ENCODE measurements at places on chromosomes 1 and 21.

DNA sequence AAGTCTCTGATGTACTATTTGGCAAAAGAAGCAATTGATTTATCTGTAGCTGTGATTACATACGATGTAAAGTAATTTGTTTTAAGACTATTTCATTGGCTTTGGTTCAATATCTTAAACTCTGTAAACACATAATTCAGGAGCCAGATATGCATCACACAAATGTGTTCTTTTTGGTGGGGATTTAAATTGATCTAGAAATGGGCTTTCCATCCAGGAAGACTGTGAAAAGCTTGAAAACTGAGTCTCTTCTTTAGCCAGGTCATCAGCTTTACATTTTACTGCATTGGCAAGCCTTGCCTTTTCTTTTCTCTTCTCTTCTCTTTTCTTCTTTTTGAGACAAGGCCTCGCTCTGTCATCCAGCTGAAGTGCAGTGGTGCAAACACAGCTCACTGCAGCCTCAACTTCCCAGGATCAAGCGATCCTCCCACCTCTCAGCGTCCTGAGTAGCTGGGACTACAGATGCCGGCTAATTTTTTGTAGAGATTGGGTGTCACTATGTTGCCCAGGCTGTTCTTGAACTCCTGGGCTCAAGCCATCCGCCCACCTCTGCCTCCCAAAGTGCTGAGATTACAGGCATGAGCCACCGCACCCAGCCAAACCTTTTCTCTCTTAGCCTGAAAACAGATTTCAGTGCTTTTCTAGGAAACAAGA is 1.4 kb downstream of the RCAN3 start:
- DNase-seq: no peak

DNA sequence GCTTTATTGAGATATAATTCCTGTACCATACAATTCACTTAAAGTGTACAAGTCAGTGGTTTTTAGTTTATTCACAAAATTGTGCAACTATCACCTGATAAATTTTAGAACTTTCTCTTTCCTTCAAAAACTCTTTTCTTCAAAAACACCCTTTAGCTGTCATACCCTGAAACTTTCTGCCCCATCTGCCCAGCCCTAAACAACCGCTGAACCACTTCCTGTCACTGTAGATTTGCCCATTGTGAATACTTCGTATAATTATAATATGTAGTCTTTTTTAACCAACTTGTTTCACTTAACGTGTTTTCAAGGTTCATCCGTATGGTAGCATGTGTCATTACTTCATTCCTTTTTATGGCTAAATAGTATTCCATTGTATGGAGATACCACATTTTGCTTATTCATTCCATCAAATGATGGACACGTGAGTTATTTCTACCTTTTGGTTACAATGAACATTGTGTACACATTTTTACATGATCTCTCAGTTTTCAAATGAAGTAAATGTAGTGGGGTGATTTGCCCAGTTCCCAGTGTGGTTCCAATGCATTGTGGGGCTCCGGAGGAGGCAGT is 37.9 kb downstream of the WNT4 start:
- peak; percentile 11 for DNase-seq

- no peak for DNase-seq
Measured at GRCh38 chr1:50913954-50914353, 46.1 kb downstream of the FAF1 start.

GRCh38 chr1:78760858-78761257 is 111.2 kb downstream of the IFI44 start:
- no peak for DNase-seq

GRCh38 chr1:234199476-234200127 is 173.7 kb upstream of the COA6 start:
- DNase-seq: no peak

DNA sequence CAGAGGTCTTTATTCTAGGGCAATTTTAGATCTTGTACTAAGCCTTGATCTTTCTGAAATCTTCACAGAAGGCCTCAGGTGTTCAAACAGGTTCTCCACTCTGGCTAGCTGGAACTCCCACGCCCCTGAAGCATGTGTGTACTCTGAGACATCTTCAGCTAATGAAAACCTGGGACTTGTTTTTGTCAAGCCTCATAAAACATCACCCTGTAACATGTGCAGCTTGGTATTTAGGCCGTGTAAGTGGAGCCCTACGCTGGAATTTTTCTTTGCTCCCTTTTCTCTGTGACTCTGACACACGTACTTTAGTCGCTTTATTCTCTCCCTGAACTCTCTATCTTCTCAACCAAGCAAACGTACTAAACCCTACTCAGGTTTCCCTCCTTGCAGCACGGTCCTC is 701.9 kb upstream of the ZP4 start:
- DNase-seq: no peak

DNA sequence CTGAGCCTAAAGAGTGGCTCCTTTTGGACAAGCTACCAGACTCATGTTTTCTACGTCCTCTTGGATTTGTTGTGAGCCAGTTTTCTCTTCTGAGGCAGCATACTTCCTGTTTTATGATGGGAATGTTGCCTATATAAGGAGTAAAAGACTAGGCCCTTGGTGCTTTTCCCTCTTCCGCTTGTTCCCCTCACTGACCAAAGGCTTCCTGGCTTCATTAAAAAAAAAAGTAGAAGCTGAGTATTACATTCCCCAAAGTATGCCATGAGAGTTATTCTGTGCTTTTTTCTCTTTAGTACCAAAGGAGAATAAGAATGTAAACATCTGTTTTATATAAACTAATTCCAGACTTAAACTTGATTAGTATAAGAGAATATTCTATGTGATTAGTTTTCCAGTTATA is 6.5 kb upstream of the HMCN1 start:
- no peak for DNase-seq

- DNase-seq: no peak
Measured at GRCh38 chr1:197481101-197481500, 213.0 kb downstream of the CRB1 start.

DNA sequence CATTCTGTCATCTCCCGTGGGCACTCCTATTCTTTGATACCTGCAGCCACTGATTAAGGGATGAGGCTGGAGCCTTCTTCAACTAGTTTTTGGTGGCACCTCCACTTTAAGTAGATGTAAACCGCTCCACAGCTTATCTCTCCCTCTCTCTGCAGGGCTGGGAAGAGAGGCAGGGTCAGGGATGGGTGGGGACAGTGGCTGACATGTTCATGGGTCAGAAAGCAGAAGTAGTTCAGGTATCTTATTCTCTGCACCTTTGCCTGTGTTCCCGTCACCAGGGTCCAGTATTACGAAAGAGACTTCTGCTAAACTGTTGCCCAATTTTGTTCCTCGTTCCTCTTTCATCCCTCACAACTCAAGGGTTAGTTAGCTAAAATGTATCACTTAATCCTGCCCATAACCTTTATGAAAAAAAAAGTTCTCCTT is 51.7 kb upstream of the EDEM3 start:
- DNase-seq: no peak

DNA sequence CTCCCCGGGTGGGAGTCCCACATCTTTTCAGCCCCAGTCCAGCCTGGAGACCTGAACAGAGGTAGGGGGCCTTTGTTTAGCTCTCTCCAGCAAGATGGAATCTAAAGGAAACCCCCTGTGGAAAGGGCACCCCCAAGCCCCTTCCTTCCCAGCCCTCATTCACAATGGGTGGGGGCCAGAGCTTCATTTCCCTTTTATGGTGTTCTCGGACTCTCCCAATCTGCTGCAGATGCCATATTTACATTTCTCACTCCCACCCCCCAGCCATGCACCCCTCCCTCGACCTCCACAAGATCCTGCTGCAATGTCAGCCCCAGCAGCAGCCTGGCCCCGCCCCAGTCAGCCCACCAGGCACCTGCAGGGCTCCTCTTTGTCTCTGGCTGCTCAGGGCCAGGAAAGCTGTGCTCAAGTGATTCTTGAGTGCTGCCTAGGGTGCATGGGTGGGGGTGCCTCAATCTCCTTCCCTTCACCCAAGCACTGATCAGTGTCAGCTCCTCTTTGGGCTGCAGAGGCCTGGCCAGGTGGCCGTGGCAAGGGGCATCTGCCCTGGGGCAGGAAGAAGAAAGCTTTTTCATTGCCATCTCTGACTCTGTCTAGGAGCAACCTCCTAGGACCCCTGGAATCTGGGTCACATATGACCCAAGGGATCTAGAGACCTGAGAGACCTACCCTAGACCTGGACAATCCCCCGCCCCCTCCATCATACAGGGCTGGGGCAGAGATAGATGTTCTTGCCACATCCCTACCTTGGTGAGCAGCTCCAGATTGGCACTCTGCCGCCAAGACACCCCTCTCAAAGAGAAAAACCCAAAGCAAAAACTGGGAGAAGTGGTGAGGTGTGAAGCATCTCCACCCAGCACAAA is 1.7 kb downstream of the KIF21B start:
- no peak for DNase-seq

- DNase-seq: no peak
Measured at GRCh38 chr1:1085911-1086841, 12.1 kb upstream of the RNF223 start.

- DNase-seq: no peak
Measured at GRCh38 chr1:186078245-186078644, 296.8 kb downstream of the TPR start.

GRCh38 chr1:168825820-168826219 is 96.8 kb upstream of the DPT start:
- no peak for DNase-seq

DNA sequence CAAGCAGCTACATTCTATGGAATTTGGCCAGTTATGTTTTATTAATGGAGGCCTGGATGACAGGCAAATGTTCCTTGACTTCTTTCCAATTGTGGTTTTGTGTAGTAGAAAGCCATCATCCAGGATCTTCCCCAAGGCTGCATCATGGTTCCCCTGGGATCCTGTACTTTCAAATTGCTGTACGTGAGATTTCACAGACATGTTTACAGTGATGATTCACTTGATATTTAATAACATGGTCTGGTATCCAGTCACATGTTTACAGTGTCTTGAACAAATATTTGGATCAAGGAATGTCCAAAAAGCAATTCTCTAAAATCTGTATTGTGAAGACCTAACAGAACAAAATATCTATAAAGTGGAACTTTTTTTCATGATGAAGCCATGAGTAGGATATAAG is 68.3 kb upstream of the ST6GALNAC3 start:
- no peak for DNase-seq

- DNase-seq: no peak
Measured at GRCh38 chr21:31850886-31851285, 21.9 kb upstream of the HUNK start.

- no peak for DNase-seq
Measured at GRCh38 chr1:11568687-11569086, 85.5 kb downstream of the FBXO2 start.

DNA sequence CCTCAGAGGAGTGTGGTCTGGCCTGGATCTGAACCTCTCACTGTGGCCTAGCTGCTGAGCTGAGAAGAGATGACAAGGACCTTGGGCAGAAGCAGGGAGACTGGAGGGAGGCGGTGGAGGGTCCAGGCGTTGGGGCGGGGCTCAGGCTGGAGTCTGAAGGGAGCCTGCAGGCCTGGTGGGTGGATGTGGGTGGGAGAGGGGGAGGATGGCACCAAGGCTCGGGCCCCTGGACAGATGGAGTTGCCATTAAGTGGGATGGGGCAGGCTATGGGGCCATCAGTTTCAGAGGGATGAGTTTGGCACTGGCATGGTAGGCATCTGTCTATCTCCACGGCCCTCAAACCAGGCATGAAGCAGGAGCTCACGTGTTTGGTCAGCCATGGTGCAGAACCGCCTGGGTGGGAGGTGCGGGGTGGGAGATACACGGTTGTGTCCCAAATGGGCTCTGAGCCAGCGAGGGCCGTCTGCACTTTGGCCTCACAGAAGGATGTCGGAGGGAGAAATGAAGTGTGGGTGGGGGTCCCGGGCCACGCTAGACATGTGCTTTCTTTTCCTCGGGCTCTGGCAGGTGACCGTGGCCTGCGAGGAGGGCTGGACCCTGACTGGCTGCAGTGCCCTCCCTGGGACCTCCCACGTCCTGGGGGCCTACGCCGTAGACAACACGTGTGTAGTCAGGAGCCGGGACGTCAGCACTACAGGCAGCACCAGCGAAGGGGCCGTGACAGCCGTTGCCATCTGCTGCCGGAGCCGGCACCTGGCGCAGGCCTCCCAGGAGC is 23.6 kb downstream of the PCSK9 start:
- no peak for DNase-seq

GRCh38 chr1:177934461-177934860 is 35.4 kb downstream of the SEC16B start:
- no peak for DNase-seq

- DNase-seq: no peak
Measured at GRCh38 chr1:52424813-52425212, 20.4 kb downstream of the PRPF38A start.

DNA sequence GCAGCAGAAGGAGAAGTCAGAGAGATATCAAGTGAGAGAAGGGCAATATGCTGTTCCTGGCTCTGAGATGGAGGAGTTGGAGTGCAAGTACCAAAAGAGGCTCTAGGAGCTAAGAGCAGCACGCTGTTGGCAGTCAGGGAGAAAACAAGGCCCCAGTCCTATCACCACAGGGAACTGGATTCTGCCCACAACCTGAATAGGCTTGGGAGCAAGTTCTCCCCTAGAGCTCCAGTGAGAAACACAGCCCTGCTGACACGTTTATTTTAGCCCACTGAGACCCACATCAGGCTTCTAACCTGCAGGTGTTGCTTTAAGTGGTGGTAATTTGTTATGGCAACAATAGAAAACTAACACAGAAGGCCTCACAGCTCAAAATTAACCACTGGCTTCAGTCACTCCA is 31.8 kb upstream of the ZNF644 start:
- no peak for DNase-seq

DNA sequence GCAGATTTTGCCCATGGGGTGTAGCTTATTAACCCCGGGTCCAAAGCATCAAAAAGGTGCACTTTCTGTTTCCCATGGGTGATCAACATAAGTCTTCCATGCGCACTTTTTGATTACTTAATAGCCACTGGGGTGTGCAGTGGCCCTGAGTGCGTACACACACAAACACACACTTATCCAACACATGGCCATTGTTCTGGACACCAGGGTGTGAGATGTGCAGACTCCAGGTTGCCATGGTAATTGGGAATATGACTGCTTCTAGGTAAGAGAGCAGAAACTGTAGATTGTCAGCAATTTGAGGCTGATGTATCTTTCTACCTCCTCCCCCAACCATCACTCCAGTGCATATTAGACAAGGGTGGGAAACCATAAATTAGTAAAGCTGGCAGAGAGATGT is 68.8 kb downstream of the MAB21L3 start:
- DNase-seq: no peak

DNA sequence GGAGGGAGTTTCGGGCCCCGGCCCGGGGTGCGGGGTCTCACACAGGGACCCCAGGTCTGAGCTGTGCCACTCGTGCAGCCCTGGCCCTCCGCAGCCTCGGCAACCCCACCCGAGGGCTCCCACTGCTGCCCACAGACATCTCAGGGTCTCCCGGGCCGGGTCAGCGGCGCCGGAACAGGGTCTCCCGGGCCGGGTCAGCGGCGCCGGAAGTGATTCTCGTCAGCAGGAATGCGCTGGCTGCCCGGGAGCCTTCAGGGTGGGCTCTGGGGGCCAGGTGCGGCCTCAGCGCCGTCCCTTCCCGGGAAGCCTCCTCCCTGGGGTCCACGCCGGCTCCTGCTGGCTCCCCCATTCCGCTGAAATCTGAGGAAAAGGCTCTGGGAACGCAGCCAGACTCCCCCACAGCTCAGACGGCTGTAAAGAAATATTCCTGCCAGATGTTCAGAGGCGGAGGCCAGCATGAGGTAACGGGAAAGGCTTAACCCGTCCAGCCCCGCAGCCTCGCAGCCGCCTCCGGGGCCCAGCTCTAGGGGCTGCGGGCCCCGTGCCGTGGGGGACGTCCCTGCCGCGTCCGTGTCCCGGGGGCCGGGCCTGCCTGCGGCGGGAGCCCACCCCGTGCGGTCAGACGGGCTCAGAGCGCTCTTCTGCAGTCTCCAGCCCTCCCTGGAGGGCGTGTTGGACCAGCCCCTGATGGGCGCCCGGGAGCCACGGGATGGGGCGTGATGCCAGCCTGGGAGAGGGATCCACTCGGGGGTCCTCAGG is 8.7 kb upstream of the COL6A1 start:
- DNase-seq: no peak

GRCh38 chr1:168291222-168291837 is 10.7 kb downstream of the TBX19 start:
- DNase-seq: no peak

Data from stimulated activated CD4-positive, alpha-beta T cell treated with anti-CD3 and anti-CD28 coated beads, TNF-alpha, amount 100 ng/mL, for 4 hours (primary cell).